ENCODE measurements at places on chromosomes 13 and 19. TPM values are rescaled to one million over a fixed set of nuclear protein-coding genes. Genes with fewer than 3 reads are reported as not detected.

ZNF382 gene
- total RNA-seq: 0.95 TPM

KIR2DL1 gene
- total RNA-seq: not detected

CRX gene
- not detected for total RNA-seq

B3GNT3 gene
- total RNA-seq: 16.6 TPM

Data from lower leg skin (tissue), 4 donors.